ENCODE measurements at places on chromosomes 11 and 22. TPM values are rescaled to one million over a fixed set of nuclear protein-coding genes. Genes with fewer than 3 reads are reported as not detected.

Gene MMP7
- 1.3 TPM for total RNA-seq

Gene SDHD
- total RNA-seq: 86.6 TPM

Gene PRRG4
- 1.3 TPM for total RNA-seq

DNA sequence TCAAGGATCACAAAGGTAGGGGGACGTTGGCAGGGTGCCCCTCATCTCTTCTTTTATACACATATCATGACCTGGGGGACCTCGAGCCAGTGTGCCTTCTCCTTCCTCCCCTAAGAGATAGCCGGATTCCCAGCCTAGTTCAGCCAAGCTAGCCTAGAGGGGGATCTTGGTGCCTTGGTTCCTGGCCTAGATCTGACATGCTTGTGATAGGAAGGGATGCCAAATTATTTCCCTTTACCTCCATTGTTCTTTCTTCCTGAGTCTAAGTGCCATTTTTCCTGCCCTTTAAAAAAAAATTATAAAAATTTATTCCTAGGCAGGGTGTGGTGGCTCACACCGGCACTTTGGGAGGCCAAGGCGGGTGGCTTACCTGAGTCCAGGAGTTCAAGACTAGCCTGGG lies 7.0 kb upstream of the HINFP start:
- DNase-seq: no peak

GRCh38 chr11:76626921-76627401 lies 43.6 kb downstream of the LRRC32 start:
- DNase-seq: peak; percentile 69

DNA sequence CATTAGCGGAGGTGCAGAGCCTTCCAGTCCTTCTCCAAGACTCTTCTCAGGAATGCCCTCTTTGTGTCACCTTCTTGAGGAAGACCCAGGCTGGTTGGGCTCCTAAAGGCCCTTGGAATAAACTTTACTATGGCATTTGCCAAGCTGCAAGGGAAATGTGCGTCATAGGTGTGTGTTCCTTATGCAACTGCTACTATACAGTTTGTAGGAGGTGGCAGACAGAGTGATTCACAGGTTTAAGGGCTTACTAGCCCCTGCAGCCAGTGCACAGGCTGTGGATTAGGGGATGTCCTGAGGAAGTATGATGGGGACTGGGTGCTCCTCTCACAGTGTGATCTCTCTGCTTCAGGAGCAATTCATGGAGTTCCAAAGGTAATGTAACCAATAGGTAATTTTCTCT lies 74.6 kb downstream of the TENM4 start:
- no peak for DNase-seq

DNA sequence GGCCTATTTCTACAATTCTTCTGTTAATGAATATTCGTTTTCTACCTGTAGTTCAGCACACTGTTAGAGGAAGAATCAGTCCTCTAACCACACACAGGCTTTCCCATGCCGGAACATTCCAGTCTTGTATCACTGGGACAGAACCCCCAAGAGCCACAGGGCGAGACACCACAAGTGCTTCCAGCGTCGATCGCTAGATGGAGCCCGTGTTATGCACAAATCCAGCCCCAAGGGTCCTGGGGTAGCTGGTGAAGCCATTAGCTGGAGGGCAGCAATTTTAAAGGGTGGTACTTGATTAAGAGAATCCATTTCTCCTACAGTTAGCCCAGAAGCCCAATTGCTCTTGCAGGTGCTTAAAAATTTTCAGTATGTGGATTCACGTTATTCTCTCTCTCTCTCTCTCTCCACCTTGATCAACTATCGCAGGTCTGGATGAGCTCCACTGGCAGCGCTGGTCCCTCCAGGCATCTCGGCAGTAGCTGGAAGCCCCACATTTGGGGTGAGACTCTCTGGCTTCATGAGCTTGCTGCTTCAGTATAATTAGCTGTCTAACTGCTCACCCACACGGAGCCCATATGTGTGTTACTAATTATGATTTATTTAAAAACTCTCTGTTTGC lies 148.2 kb upstream of the SNX19 start:
- peak; percentile 56 for DNase-seq

- DNase-seq: no peak
Measured at GRCh38 chr11:2904153-2905052, 18.8 kb upstream of the CDKN1C start.

DNA sequence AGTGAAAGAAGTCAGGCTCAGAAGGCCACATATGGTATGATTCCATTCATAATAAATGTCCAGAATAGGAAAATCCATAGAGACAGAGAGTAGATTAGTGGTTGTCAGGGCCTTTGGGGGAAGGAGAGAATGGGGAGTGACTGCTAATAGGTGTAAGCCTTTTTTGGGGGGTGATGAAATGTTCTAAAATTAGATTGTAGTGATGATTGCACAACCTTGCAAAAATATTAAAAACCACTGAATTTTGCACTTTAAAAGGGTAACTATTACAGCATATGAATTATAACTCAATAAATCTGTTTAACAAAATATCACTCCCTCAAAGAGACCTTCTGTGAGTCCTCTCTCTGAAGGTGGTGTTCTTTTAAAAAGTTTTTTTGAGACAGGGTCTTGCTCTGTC lies 72.3 kb upstream of the GRK3 start:
- DNase-seq: no peak

DNA sequence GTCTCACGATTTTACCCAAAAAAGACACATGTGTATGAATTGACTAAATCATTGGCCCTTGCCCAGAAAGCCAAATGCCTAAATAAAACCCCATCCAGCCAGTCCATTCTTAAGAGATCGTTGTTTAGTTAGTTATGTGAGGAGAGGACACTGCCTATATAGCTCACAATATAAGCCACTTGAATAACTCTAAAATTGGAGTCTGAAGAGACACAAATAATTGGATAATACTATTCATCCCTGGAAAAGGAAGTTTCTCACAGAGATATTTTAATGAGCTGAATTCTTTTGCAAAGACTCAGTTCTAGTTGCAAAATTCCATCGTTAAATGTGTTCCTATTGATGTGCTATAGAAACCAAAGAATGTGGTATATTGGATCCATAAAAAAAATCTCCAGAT lies 176.7 kb downstream of the SOX6 start:
- no peak for DNase-seq

DNA sequence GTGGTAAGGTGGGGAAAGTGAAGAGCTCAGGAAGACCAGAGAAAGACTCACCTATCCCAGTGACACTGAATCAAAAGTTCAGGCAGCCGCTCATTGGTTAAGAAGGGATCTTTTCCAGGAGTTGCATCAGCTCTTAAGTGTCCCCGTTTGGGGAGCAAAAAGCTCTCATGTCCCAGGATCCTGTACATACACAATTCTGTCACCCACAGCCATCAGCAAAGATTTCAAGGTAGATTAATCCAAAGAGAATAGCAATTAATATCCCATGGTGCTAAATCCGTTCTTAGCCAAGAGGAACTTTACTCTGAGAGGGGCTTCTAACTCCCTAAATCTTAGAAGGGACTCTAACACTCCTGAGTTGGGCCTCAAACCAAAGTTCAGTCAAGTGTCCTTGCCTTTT lies 19.3 kb downstream of the FOLR3 start:
- DNase-seq: no peak

DNA sequence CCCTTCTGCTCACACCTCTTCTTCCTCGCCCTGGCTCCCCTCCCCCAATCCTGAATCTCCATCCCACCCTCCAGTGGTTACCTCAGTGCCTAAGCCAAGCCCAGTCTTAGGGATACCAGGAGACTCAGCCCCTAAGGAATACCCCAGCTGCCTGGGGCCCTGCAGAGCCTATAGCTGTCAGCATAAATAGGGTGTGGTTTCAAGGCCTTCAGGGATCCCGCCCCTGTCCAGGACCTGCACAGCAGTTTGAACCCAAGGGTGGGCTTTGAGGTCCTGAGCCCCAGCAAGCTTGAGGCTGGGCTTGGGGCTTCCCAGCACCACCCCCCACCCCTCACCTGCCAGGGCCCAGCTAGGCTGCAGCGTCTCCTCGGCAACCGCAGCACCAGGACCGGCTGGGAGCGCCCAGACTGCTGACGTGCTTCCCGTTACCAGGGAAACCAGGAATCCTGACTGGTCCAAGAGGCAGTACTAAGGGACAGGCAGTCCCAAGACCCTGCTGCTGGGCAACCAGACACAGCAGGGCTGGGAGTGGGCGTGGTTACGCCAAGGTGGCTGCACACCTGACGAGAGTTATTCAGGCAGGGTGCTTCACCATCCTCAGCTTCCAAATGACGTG lies 13.7 kb downstream of the APBB1 start:
- no peak for DNase-seq

DNA sequence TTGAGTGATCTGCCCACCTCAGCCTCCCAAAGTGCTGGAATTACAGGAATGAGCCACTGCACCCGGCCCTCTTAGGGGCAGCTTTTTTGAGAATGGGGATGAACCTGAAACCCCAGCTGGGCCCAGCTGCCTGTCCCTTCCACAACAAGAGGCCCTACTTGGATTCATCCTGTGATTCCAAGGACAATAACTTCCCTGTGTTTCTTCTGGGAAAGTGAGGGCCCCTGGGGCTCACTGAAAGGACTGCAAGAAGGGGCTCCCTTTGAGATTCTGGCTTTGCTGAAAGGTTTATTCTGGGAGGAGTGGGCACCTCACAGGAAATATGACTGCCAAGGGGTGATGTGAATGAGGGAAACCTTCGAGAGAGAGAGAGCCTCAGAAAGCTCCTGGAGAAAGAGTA lies 12.3 kb upstream of the GNAZ start:
- no peak for DNase-seq

DNA sequence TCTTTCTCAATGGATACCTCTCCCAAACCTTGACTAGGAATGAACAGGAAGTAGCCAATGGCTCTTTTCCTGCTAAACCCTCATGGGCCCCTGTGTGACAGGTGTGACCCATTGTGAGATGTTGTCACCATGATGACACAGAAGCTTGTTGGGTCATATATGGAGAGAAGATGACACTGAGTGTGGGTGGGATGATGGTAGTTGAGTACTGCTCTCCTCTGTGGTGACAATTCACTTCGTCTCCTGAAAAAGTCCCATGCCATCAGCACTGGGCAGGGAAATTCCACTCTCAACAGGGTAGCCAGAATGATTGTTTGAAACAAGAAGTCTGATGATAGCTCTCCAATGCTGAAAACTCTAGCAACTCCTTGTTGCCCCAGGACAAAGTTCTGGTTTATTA lies 94.0 kb upstream of the SEZ6L start:
- DNase-seq: no peak

DNA sequence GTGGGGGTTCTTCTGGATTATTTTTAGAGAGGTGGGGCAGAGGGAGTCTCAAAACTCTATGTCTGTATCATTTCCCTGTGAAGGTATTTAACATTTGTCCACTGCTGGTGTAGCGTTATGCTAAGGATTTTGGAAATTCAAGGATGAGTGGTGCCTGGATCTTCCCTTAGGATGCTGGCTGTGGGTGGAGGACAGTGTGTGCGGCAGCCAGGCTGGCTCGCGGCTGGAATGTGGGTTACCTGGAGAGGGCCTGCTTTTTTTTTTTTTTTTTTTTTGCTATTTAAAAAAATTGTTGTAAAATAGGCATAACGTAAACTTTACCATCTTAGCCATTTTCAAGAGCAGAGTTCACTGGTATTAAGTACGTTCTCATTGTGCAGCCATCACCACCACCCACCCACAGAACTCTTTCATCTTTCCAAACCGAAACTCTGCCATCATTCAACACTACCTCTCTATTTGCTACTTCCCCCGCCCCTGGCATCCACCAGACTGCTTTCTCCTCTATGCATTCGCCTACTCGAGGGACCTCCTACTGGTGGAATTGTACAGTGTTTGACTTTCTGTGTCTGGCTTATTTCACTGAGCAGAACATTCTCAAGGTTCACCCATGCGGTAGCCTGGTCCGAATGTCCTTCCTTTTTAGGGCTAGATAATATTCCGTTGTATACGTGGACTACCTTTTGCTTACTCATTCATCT lies 67.1 kb downstream of the PARVB start:
- DNase-seq: peak; percentile 25

DNA sequence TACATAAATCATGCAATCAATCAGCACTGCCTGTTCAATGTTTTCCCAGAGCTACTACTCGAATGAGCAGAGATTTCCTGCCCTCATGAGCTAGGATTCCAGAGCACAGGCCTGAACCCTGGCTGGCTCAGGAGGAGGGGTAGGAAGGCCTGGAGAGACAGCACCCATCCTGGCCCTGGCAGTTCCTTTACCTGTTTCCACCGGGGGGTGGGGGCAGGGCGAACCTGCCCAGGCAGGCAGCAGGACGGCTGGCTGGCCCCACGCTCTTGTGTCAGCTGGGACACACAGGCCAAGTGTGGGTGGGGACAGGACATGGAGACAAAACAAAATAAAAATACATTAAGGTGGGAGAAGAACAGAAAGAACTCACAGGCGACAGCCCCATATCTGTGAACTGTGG lies 109.8 kb upstream of the BID start:
- no peak for DNase-seq

- no peak for DNase-seq
Measured at GRCh38 chr11:34634694-34635062, 13.8 kb downstream of the EHF start.

DNA sequence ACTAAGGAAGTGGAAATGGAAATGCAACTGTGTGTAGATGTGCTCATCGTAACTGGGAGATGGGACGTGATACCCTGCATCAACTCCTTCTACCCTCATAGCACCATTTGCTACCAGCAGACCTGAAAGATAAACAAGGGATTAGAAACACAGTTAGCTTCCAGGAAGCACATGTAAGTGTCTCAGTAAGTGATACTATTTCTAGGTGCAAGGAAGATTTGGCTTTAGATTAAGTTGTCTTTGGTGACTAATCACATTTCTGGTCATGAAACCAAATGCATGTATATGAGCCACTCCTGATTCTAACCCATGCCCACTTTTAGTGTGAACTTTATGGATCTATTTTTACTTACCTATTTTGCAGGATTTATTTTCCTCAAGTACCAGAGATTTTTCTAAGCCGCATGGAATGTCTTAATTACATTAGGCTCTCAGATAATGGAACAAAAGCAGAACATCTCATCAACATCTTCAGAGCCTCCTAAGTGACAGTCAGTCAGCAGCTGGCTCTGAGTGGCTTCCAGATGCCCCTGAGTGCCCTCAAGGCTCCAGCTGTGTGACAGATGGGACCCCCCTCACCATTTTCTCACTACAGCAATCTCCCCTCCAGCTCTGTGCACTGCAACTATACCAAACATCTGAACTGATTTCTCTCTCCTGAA lies 21.2 kb downstream of the SLC5A12 start:
- DNase-seq: no peak

- peak; percentile 26 for DNase-seq
Measured at GRCh38 chr11:128116885-128117284, 470.5 kb downstream of the ETS1 start.

DNA sequence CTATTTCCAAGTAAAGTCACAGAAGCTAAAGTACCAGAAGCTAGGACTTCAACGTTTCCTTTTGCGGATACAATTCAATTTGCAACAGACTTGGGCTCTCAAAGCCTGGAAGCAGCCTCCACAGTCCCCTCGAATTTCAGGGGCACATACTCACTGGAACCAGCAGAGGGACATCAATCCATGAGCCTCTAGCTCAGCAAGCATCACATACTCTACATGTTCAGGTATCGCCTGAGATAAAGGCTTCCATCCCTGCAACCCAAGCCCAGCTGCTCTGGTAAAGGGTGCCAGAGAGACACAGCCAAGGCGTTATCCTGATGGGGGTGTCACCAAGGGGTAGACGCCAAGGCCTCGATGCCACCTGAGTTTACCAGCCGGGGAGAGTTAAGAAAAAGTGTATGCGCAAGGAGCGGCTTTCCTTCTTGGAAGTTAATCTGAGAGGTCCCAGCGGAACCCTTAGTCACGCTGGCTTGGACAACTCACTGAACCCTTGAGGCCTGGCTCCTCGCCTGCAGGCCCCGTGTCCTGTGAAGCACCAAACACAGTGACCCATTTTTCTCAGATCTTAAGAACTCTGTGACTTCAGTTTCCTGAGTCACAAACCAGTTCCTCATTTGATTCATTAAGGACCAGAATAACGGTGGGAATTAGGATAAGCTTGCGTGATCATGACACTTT lies 13.0 kb downstream of the LTO1 start:
- peak; percentile 7 for DNase-seq

- DNase-seq: no peak
Measured at GRCh38 chr11:69022260-69022659, 9.2 kb upstream of the MRGPRF start.

All from LHCN-M2 (cell line).